ENCODE measurements at places on chromosomes 12 and 14.

DNA sequence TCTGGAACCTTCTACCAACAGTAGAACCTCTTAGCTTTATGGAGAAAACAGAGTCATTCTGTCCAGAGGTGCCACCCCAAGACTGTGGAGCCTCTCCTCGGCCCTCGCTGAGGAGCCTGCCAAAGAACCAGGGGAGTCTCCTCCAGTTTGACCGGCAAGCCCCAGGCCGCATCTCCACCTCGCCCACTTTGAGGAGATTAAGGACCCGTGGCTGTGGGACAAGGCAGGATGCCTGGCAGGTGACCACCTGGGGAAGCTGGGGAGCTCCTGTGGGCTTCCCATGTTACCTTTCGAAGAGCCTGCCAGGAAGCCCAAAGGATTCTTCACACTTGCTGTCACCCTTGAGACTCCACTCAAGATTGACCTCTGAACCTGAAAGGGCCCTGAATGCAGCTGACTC lies 3.8 kb downstream of the PLEKHG7 start:
- DNase-seq = no peak

GRCh38 chr14:91352053-91352452 lies 65.6 kb downstream of the CCDC88C start:
- DNase-seq = no peak

DNA sequence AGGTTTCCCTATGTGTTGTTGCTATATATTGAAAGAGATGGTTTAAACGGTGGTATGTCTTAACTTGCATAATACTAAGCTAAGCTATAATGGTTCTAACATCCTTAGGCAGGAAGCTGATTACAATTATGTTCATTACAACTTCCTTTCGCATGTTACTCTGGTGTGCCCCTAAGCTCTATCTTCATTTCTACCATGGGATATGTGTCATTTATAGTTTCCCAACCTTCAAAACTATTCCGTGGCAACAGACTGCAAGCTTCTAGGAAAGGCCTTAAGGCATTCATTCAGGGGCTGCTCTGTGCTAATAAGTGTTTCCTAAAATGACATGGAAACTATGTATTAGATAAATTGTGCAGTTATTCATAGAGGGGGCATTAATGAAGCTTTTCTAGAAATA lies 294.6 kb downstream of the GXYLT1 start:
- DNase-seq = no peak

GRCh38 chr14:69675877-69676416 lies 64.6 kb downstream of the SUSD6 start:
- no peak for DNase-seq

DNA sequence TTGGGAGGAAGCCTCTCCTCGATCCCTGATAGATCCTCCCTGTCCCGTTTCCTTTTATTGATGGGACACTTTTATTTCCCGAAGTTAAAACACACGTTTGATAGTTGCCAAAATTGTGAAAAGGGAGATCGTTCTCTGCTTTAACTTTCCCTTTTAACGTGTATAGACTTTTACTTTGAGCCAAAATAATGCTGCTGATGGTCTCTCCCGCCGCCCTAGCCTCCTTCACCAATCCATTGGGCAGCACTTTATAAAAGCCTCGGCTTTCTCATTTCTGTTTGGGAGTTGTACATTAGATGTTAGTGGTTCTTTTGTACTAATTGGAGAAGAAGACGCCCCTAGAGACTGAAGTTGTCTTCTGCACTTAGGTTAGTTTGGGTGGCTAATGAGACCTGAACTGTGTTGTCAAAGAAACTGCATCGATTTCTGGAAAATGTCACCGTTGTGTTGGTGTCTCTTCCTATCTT lies 1.4 kb downstream of the TMTC2 start:
- peak; percentile 5 for DNase-seq

GRCh38 chr12:128994856-128995255 lies 141.6 kb downstream of the GLT1D1 start:
- DNase-seq = no peak

GRCh38 chr14:87901236-87901635 lies 91.7 kb downstream of the GALC start:
- DNase-seq = no peak

- DNase-seq = no peak
Measured at GRCh38 chr14:37251775-37252174, 54.0 kb downstream of the MIPOL1 start.

- no peak for DNase-seq
Measured at GRCh38 chr12:130090542-130090941, 71.7 kb upstream of the FZD10 start.

DNA sequence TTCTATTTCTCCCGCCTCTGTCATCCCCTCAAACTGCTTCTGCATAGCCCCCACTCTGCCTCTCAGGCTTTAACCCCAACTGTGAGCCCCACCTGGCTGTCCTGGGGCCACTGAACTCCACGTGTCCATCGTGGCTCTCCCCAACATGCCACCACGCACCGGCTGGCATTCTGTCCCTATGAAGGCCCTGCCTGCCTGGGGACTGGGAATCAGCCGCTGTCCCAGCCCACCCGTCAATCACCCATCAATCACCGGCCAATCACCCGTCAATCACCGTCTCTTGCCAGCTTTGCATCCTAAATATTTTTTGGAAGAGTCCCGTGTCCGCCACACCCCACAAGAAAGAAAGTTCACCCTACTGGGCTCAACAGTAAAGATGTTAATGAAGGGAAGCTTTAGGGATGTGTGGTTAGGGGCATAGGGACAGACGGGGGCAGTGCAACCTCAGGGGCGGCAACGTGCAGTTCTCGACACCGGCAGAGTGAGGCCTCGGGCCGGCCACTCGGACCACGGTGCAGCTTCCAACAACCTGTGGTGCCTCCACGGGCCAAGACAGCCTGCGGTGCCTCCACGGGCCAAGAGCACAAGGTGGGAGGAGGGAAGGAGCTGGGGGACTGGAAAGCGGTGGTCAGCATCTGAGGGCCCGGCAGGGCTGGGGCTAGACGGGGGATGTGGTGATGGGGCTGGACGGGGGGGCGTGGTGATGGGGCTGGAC lies 85.6 kb downstream of the GALNT9 start:
- no peak for DNase-seq

GRCh38 chr12:75432924-75433323 lies 42.0 kb downstream of the GLIPR1L2 start:
- DNase-seq = no peak

DNA sequence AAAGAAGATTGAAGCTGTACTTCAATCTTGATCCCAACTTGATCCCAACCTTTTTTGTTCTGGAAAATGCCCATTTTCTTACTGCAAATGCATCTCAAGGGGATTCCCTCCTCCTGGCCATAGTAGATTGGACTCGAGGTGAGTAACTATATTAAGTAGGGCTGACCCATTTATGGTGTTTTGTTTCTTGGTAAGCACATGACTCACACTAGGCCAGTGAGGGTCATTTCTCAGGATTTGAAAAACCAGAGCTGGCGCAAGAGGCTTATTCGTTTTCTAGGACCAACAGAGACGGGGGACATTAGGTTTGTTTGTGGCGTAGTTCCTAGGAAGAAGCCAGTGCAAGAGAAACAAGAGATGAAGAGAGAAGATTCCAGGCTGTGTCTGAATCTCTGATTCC lies 51.4 kb downstream of the MRPL42 start:
- no peak for DNase-seq

- peak; percentile 31 for DNase-seq
Measured at GRCh38 chr14:101849125-101849524, 87.6 kb downstream of the PPP2R5C start.

- DNase-seq = no peak
Measured at GRCh38 chr12:6605421-6606330, 1.5 kb downstream of the CHD4 start.

GRCh38 chr14:61466249-61466904 lies 145.0 kb downstream of the PRKCH start:
- peak; percentile 3 for DNase-seq

- no peak for DNase-seq
Measured at GRCh38 chr14:54877015-54877702, 25.5 kb downstream of the GCH1 start.

- DNase-seq = no peak
Measured at GRCh38 chr14:99736603-99737371, 52.7 kb downstream of the CYP46A1 start.

GRCh38 chr14:55074662-55075061 lies 23.2 kb downstream of the MAPK1IP1L start:
- DNase-seq = no peak

- no peak for DNase-seq
Measured at GRCh38 chr14:61174441-61174891, 106.7 kb downstream of the TMEM30B start.

DNA sequence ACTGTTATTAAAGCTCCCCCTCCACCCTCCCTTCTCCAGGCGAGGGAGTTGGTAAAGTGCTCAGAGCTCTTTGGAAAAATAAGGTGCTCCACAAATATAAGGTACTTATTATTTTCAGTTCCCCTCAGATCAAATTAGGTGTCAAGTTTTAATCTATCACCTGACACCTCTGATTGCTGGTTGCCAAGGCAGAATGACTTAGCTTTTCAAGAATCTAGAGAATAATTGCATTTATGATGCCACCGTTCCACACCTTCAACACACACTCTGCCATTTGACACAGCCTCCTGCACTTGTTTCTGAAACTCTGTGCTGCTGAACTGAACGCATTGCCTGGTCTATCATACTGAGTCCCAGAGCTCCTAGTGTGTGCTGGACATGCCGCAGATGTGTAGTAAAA lies 128.6 kb downstream of the CRACR2A start:
- DNase-seq = no peak

GRCh38 chr12:68148261-68148951 lies 11.1 kb downstream of the IFNG start:
- DNase-seq = no peak

GRCh38 chr12:124075841-124076240 lies 102.8 kb downstream of the ZNF664 start:
- DNase-seq = no peak

DNA sequence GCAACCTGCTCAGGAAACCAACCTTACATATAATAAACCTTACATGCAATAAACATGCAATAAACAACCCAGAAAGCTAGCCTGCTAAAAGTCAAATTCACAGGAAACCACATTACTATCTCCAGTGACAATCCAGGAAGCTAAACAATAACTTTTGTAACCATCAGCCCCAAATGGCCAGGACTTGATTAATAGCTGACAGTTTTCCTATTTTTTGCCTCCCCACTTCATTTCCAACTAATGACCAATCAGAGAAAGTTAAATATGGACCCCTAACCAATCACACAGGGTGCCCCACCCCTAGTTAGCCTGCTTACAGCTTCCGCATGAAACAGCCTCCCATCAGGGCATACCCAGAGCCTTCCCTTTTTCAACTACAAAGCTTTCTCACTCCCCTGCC lies 152.2 kb upstream of the LMNTD1 start:
- no peak for DNase-seq

DNA sequence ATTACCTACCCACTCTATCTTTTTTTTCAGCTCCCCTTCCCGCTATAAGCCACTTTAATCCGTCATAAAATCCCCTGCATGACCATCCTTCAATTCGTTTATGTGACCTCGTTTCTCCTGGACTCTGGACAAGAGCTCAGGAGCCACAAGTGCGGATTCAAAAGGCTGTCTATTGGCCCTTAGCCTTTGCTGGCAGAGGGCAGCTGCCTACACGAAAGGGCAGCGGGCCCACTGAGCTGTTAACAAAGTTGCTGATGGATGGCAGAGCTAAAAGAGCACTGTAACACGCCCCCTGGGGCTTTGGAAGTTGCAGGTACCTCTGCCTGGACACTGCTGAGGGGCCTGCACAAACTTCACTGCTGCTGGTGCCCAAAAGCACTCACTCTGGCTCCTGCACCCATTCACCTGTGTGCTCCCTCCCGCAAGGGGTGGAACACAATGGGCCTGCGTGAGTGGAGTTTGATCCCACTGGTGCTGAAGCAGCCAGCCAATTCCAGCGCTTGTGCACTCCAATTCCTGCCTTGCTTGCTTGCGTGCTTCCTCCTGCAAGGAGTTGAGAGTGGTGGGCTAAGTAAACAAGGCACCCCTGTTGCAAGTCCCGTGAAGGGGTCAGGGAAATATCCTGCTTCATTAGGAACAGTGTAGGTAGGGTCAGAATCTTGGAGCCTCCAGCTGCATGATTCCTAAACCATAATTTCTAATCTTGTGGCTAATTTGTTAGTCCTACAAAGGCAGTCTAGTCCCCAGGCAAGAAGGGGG lies 10.6 kb upstream of the DRAM1 start:
- DNase-seq = no peak

GRCh38 chr12:10241727-10242126 lies 29.1 kb downstream of the GABARAPL1 start:
- no peak for DNase-seq

GRCh38 chr14:34034447-34035176 lies 83.7 kb upstream of the EGLN3 start:
- DNase-seq = no peak

- peak; percentile 34 for DNase-seq
Measured at GRCh38 chr12:128387811-128388422, 120.9 kb downstream of the TMEM132C start.

GRCh38 chr14:60981633-60982455 lies 799 bp downstream of the SLC38A6 start:
- DNase-seq = no peak

DNA sequence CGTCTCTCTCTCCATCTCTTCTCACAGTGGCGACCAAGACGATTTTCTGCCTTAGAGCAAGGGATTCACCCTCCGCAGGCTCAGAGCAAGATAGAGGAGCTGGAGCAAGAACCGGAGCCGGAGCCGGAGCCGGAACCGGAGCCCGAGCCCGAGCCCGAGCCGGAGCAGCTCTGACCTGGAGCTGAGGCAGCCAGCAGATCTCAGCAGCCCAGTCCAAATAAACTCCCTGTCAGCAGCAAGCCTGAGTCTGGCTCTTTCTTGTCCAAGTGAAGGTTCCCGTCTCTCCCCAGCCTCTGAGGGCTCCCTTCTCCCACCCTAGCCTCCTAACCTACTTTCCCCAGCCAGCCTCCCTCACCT lies 5.9 kb downstream of the LAG3 start:
- no peak for DNase-seq

DNA sequence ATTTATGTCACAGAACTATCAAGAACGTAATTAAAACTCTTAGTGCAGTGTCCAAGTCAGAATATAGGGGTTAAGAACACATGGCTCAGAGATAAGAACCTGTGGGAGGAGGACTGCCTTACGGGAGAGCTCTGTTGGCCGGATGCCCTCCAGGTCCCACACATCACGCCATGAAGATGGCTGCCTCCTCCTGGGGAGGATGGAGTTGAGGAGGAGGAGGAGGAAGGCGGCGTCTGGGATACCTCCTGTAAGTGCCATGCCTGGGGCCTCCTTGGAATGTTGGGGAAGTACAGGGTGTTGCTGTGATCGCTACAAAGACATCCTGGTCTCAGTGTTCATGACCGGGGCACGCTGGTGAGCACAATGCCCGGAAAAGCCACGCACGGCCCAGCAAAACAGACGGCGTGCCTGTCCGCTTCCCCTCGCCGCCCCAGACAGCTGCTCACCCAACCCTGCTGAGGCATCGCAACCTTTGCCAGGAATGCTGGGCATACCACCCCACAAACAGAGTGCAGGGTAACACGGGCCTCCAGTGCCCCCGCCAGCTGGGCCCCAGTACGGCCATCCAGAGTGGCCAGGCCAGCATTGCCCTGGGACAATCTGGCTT lies 28.7 kb upstream of the CD9 start:
- no peak for DNase-seq

DNA sequence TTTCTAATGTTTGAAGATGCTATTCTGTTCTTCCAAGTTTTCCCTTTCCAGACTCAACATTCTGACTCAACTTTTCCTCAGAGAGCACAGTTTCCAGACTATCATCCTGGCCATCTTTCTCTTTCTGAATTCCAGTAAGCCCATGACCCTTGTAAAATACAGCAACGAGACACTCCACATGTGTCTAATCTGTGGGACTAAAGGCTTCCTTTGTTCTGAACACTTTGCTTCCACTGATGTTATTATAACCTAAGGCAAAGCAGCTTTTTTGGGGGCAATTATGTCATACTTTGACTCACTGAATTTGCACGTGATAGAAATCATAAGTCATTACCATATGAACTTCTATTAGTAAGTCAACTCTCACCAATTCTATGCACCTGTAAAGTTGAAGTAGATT lies 6.3 kb upstream of the ART4 start:
- DNase-seq = no peak
